ENCODE measurements at places on chromosomes 1 and 21.

DNA sequence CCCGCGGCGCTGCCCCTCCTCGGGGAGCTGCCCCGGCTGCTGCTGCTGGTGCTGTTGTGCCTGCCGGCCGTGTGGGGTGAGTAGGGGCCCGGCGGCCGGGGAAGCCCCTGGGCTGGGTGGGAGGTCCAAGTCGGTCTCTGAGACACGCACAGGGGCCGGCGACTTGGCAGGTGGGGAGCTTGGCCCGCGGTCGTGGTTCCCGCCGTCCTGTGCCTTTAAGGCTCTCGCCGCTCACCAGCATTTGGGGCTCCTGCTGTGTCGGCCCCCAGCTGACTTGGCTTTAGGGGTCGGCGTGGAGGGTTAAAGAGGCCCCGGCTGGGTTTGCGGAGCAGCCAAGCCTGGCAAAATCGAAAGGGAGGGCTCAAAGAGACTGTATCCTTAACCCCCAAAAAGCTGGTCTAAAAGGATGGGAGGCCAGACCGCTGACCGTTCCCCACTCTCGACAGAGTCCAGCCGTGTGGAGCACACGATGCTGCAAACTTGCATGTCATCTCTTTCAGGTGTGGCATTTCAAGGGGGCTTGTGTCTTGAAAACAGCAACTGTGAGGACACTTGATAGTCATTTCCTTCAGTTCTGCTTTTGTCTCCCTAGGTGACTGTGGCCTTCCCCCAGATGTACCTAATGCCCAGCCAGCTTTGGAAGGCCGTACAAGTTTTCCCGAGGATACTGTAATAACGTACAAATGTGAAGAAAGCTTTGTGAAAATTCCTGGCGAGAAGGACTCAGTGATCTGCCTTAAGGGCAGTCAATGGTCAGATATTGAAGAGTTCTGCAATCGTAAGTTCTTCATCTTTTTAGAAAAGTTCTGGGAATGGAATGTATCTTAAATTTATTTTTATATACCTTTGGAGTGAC, 540 bp downstream of the CD55 start:
- DNase-seq = peak; percentile 21

- DNase-seq = no peak
Measured at GRCh38 chr1:8669606-8670335, 147.7 kb downstream of the RERE start.

DNA sequence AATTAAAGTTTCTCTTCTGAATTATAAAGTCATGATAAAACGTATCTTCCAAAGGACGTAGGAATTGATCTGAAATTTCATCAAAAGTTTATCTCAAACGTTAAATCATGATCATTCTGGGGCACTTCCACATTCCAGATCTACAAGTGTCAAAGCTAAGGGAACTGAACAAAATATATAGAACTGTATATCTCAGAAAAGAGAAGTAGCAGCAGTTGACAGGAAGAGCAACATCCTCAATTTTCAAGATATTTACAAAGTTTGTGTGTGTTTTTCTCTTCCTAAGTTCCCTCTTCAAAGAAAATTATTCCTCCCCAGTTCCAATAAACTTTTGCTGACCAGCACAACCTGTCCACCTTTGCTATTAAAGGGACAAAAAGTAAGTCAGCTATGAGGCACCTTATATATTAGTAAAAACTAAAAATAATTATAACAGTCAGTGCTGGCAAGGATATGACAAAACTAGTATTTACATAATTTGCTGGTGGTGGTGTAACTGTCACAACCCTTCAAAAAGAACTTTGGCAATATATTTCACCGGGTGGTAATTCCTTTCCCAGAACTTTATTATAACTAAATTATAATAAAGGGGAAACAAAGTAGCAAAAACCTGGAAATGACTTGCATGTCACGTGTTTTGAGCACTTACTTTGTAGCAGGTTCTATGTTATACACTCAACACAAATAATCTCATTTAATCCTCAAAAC, 38.5 kb upstream of the EYA3 start:
- DNase-seq = no peak

GRCh38 chr1:202569393-202570322, 140.6 kb downstream of the SYT2 start:
- no peak for DNase-seq

GRCh38 chr1:101081496-101082488, 56.2 kb upstream of the DPH5 start:
- peak; percentile 53 for DNase-seq

DNA sequence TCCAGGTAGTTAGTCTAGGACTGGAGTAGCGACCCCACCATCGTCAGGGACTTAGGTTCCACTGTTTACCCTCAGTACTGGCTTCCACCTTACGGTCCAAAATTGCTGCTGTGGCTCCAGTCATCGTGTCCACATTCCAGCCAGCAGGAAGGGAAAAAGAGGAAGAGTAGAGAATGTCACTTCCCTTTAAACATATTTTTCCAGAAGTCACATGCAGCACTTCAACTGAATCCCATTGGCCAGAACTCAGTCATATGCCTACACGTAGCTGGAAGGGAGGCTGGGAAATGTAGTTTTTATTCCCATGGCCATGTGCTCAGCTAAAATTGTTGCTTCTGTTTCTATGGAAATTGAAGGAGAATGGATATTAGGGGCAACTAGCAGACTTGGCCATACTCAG, 84.1 kb upstream of the SELENON start:
- DNase-seq = no peak

- DNase-seq = peak; percentile 17
Measured at GRCh38 chr1:176073524-176074157, 133.4 kb downstream of the COP1 start.

DNA sequence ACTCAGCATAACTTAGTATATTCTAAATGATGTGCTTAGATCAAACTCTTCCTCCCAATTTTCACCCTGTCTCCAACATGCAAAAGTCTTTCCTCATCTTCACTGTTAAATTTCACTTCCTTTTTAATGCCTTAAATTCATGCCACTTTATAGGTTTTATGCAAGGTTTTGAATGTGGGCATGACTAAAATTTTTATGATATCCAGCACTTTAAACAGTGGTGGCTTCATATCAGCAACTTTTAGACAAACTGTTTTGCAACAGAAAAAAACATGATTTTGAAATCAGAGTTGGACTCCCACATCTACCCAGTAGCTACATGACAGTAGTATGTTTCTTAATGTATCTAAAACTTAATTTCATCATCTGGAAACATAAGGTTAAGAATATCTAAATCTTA, 84.7 kb upstream of the ZP4 start:
- DNase-seq = no peak

DNA sequence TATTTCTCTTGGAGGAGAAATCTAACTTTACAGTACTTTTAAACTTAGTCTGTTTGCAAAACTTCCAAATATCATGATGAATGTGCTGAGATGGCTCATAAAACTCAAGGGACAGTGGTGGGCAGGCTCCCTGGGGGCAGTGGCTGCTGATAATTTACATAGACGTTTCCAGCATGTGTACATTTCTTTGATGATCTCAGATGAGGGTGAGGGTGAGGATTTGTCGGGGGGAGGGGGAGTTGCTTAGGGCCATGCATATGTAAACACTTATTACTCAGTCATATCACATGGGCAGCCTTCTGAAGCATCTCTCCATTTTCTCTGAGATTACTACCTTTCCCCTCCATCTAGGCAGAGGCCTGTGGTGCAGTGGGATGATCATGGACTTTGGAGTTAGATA, 152.9 kb upstream of the HMGB4 start:
- DNase-seq = no peak

DNA sequence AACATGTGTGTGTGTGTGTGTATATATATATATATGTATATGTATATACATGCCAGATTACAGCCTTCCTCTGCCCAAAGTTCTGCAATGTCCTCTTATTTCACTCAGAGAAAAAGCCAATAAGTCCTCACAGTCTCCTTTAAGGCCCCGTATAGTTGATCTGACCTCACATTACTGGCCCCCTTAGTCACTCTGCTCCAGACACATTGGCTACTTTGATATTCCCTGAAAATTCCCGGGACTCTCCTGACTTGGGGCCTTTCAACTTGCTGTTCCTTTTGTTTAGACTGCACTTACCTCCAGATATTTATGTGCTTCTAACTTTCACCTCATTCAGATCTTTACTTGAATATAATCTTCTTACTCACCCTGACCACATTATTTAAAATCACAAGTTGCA, 4.2 kb upstream of the BSDC1 start:
- no peak for DNase-seq

GRCh38 chr1:238950784-238951183, 435.6 kb upstream of the CHRM3 start:
- no peak for DNase-seq

- DNase-seq = no peak
Measured at GRCh38 chr1:213519098-213519497, 468.1 kb downstream of the RPS6KC1 start.

DNA sequence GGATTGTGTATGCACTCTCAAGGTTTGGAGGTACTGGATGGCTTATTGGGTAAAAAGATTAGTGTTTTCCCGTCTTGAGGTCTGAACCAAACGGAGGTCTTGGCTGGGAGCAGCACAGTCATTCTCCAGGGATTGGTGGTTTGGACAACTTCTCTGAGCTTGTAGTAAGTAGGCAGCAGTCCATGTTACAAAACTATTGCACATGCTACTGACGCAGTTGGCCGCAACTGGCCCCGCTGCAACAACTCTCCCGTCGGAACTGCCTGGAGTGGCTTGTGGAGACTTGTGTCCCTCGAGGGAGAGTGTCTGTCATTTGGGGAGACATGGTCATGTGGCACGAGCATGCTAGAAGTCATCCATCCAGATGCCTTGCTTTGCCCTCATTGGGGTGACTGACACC, 276.0 kb downstream of the TM2D1 start:
- DNase-seq = no peak

GRCh38 chr1:229884765-229885164, 182.3 kb upstream of the GALNT2 start:
- no peak for DNase-seq

DNA sequence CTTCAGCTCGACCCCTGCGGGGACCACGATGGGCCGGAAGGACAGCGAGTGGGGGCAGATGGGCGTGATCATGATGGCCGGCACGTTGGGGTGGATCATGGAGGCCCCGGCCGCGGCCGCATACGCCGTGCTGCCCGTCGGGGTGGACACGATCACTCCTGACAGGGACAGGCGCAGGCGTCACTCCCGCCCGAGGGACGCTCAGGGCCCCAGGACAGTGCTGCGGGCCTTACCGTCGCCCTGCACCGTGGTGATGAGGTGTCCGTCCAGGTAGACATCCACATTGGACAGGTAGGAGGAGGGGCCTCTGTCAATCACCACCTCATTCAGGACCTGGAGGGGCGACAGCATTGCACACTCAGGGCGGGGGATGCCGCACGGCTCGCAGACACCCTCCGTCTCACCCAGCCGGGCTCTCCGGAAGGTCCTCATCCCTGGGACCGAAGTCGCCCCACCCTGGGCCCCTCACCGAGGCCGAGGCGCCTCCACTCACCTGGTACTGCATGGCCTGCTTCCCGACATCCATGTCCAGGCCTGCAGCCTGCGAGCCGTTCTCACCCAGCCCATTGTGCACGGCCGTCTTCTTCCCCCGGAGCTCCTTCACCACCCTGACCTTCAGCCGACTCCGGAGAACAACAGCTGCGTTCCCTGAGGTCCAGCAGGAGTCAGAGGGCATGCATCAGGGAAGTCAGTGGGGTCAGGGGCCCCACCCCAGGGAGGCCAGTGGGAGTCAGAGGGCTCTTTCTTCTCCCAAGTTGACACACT, 24.0 kb downstream of the NADK start:
- DNase-seq = no peak

DNA sequence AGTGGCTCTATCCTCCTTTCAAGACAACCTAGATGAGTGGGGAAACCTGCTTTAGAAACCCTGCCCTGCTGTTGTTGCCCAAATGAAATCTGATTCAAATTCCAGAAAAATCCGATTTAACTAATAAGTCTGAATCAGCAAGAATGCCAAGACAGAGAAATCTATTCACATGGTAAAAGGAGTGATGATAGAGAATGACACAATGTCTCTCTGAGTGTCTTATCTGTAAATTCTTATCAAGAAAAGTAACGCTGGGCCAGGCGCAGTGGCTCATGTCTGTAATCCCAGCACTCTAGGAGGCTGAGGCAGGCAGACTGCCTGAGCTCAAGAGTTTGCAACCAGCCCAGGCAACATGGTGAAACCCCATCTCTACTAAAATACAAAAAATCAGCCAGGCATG, 13.7 kb upstream of the GUCA2A start:
- no peak for DNase-seq

GRCh38 chr1:12447849-12448312, 170.1 kb downstream of the DHRS3 start:
- no peak for DNase-seq

DNA sequence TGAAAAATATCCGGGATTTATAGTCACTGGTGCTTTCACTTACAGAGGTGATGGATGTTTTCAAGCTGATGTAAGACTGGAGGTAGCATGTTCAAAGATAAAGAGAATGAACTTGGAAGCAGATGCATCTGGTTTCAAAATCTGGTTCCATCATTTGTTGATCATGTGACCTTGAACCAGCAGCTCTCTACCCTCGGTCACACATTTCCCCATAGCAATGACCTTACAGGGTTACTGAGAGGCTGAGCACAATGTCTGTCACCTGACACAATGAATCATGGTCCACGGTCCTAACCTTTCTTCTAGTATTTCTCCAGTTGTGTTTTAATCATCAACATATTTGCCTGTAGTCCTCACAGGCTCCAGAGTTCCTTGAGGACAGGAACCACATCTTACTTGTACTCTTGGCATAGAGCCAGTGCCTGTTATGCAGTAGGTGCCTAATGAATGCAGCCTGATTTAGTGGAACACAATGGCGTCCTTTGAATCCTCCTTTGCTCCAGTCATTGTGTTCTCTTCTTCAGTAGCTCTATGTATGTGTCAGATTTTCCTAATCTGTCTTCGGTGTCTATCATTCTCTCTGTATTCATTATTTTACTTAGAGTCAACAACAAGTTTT, 667.3 kb downstream of the PTPRU start:
- DNase-seq = no peak

GRCh38 chr21:36200081-36200561, 43.5 kb downstream of the DOP1B start:
- DNase-seq = no peak

- DNase-seq = no peak
Measured at GRCh38 chr1:182246783-182247182, 144.8 kb downstream of the GLUL start.

DNA sequence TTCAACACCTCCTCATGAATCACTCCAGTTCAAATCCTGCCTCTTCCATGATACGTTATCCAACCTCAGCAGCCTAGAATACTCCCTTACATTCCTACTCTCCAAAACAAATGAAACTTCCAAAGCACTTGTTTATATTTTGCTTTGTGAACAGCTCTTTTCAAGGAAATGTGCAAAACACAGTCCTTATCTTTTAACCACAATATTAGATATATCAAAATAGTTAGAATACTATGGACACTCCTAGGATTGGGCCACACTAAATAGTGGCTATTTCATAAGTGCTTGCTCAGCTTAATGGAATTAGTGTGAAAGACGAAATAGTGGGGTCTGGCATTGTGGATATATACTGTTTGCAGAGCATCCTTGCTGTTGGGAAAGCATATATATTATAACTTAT, 173.5 kb downstream of the ZC3H11B start:
- no peak for DNase-seq

DNA sequence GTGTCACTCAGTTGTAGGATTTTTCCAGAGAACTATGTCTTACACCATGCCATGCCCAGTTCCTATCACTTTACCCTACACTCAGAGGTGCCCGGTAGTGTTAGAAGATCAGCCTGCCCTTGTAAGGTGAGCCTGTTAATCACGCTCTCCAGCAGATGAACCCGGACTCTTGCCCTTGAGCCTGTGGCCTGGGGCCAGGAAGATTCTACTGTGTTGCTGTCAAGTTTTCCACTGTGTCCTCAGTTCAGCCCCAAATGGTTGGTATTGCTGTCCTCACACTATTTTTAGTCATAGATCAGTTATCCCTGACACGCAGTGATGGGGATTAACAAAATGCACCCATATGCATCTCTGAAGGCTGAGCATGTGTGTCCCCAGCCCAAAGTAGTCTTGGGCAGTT, 105.0 kb upstream of the SPAG17 start:
- DNase-seq = no peak

Measured in activated T-cell treated with anti-CD3 and anti-CD28 coated beads, Interleukin-2, amount 50 U/mL, for 72 hours (primary cell).